ENCODE measurements at places on chromosomes 1 and 21.

DNA sequence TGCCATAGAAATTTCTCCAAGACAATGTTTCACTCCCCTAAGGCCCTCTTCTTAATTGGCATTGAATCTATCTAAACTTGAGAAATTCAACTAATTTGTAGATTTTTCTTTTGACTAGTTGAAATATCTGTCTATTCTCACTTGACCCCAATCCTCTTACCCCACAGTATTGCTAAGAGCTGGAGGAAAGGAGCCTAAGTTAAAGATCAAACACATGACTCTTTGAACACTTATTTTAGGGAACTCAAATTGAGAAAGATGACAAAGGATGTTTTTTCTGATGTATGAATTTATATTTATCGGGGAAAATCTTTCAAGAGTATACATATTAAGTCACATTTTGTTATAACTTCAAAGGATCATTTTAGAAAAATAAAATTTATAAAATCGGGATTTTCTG, 3.6 kb downstream of the MR1 start:
- no peak for DNase-seq

GRCh38 chr1:192512426-192513162, 63.0 kb upstream of the RGS1 start:
- DNase-seq = no peak

GRCh38 chr21:15379776-15380175, 315.0 kb upstream of the NRIP1 start:
- no peak for DNase-seq

- no peak for DNase-seq
These were observed 421.9 kb upstream of the ADAMTS5 start for GRCh38 chr21:27388825-27389224.

DNA sequence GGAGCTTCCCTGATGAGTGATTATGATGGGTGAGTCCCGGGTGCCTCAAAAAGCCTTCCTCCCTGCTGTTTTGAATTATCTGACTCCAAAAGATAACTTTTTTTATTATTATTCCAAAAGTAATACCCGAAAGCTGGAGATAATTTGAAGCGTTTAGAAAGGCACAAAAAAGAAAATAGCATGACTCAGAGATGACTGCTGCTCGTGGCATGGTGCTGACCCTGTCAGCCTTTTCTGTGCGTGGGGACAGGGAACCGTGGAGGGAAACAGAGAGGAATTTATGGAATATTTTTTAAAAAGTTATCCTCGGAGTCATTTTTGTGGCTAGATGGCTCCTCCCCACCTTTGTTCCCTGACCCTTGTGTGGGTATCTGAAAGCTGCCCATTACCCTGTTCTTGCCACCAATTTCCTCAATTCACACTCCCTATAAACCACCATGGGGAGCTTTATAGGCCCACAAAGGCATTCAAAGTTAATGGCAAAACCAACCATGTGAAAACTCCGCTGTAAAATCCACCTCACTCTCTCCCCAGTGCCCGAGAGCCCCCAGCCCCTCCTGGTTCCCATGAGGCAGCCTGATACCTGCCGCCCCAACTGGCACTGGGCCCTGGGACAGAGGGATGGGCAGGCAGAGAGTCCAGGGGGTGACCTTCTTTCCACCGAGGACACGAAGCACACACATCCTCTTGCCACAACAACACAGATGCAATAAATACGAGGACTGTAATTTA, 37.5 kb downstream of the IGSF21 start:
- no peak for DNase-seq

- no peak for DNase-seq
These were observed 53.6 kb downstream of the PEX14 start for GRCh38 chr1:10528066-10529014.

GRCh38 chr1:85867189-85867588, 159.0 kb upstream of the ZNHIT6 start:
- DNase-seq = no peak

DNA sequence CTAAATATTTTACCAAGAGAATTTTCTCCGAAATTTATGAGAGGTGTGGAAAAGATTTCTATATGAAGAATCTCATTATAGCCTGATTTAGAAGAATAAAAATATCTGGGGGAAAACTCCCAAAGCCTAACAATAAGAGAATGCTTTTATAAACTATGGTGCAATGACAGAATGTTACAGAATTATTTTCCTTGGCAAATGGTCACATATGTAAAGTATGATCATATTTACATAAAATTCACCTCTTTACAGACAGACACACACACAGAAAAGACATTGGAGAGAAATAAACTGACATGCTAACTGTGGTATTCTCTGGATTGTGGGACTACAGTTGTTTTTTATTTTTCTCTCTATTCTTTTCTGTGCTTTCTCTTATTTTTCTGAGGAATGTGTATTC, 226.3 kb upstream of the USP24 start:
- no peak for DNase-seq

DNA sequence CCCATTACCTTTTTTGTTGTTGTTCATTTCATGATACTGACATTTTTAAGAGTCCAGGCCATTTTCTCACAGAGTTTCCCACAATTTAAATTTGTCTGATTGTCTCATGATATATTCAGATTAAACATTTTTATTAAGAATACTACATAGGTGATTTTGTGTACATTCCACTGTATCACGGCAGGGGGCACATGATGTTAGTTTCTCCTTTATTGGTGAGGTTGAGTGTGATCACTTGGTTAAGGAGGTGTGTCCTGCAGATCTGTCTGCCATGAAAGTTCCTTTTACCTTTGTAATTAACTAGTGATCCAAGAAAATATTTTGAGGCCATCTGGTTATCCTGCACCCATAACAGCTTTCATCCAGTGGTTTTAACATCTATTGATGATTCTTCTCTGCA, 11.8 kb downstream of the RTCA start:
- DNase-seq = no peak

GRCh38 chr1:87220993-87221392, 107.7 kb upstream of the LMO4 start:
- DNase-seq = no peak

GRCh38 chr1:158998781-158999161, 10.9 kb upstream of the IFI16 start:
- no peak for DNase-seq

GRCh38 chr1:209732725-209733124, 23.1 kb upstream of the TRAF3IP3 start:
- no peak for DNase-seq

GRCh38 chr1:94071976-94072375, 49.0 kb downstream of the ABCA4 start:
- DNase-seq = no peak

DNA sequence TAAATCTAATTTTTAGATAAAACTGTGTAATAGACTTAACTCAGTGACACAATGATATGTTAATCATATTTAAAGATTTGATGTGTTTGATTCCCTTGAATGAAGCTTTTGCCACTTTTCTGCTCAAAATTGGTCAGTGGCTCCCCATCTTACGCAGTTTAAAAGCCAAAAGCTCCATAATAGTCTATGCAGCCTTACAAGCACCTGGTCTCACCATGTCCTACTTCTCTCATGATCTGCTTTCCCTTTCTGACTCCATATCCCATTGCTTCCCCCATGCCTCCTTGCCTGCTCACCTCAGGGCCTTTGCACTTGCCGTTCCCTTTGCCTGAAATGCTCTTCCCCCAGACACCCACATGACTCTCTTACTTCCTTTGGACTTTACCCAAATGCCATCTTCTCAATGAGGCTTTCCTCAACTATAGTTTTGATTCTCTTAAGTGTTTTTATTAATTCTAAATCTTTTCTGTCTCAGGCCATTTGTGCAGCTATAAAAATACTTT, 1.9 kb downstream of the ZBTB8A start:
- no peak for DNase-seq

GRCh38 chr1:156894711-156895454, 1.4 kb downstream of the PEAR1 start:
- DNase-seq = no peak

DNA sequence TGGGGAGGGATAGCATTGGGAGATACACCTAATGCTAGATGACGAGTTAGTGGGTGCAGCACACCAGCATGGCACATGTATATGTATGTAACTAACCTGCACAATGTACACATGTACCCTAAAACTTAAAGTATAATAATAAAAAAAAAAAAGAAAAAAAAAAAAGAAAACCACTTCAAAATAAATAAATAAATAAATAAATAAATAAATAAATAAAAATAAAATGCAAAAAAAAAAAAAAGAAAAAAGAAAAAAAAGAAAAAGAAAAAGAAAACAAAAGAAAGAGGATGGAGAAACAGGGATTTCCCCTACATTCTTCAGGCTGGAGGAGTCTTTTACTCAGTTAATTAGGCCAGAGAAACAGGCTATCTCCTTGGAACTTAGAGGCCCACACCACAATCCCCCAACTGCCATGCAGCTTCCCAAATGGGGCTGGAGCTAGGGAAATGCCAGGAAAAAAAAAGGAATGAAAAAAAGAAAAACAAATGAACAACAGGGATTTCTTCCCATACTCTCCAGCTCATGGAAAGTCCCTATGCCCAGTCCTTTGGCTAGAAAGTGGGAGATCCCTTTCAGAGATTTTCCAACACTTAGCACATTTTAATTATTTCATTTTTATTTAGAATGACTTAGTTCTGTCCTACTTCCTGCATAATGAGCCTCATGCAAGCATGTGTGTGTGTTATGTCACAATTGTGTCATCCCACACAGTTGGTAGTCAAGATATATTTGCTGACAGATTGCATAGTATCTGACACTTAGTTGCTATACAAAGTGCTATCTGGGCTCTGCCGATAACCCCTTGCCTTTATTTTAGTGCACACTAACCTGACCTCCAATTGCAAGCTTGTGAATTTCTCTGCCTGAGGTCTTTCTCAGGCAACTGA, 486.4 kb downstream of the PLPP3 start:
- DNase-seq = no peak

- no peak for DNase-seq
These were observed 397.9 kb downstream of the HHAT start for GRCh38 chr1:210726621-210727020.

DNA sequence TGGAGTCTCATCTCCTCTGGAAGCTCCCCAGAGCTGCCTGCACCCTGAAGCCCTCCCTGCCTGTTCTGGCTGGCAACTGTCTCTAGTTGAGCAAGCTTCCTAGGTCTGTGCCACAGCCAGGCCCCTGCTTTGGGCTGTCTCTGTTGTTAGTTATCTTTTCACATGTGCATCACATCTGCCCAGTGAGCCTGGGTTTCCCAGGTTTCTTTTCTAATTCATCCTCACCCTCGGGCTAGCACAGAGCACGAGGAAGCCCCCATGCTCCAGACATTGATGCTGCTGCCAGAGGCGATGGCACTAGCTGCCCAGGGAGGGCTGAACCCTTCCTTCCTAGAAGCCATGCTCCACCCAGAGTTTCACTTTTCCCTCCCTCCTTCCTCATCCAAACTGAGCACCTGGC, 27.2 kb downstream of the RASSF5 start:
- DNase-seq = no peak

DNA sequence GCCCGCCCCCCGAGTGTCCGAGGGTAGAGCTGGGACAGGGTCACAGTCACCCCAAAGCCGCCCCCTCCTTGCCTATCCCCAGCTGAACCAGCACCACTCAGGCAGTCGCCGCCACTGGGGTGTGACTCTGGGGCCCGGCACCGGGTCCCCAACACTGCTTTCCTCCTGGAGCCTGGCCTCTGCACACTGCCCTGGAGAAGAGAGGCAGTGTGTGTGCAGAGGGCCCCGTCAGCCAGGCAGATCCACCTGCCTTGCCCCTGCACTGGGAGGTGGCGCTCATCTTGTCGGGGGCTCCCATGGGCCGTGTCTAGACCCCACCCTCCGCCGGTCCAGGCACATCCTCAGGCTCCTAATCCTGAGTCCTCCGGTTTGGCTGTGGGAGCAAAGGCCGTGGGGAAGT, 15.7 kb downstream of the FAAP20 start:
- DNase-seq = no peak

GRCh38 chr1:111448482-111448917, 556 bp downstream of the WDR77 start:
- DNase-seq = no peak

GRCh38 chr1:121538943-121539575, 354.3 kb downstream of the SRGAP2C start:
- no peak for DNase-seq

DNA sequence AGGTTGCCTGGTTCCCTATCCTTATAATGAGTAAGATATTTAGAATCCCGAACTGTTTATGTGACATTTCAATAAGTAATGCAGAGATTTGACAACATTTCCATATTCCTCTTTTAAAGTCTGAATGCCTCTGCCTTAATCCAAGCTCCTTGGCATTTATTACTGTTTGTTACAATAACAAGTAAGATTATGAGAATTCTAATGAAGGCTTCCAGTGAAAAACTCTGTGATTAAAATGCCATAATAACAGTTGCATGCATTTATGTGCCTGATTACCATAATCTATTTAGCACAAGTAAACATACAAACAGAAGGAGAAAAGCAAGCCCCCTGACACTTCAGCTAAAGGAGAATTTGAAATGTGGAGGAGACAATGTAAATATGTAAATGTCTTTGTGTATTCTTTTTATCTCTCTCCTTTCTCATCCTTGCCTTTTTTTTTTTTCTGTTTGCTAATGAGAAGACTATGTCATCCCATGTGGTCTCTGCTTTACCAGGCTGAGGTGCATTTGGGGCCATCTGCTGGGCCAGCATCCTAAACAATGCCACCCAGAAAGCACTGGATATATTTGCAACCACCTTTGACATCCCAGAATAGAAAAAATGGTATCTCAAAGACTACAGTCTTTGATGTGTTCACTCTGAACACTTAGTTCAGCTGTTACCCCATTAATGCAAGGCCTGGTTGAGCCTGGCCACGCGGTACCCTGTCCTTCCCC, 17.2 kb upstream of the OLIG2 start:
- no peak for DNase-seq

- DNase-seq = no peak
These were observed 45.0 kb upstream of the ADARB1 start for GRCh38 chr21:45029298-45029947.

GRCh38 chr1:48572646-48573258, 100.7 kb upstream of the SPATA6 start:
- DNase-seq = no peak

- no peak for DNase-seq
These were observed 15.0 kb downstream of the DDX59 start for GRCh38 chr1:200654660-200655059.

DNA sequence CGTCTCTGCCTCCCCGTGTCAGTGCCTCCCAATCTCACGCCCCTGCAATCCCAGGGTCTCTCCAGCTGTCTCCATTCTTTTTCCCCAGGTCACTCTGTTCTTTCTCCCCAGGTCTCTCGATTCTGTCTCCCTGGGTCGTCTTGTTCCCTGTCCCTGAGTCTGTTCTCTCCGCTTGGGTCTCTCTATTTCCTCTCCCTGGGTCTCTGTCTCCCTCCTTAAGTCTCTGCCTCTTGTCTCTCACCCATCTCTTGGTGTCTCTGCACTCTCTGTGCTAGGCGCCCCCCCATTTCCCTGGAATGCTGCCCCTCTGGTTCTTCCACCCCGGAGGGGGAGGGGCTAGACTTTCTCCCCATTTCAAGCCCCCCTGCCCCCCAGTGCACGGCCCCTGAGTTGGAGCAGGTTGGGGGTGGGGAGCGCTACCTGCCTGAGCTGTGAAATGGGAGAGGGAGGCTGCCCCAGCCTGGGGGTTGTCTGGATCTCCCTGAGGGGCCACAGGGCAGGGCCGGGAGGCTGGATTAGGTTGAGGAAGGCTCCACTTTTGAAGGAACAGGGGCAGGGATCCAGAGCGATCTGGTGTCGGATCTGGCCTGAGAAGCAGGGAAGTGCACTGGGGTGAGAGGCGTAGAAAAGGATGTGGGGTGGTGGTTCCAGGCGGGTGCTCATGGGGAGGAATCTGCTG, 1.4 kb downstream of the PTPRF start:
- no peak for DNase-seq

GRCh38 chr1:171799166-171799565, 17.7 kb downstream of the METTL13 start:
- no peak for DNase-seq
